ENCODE measurements at places on chromosomes 4 and X. TPM values are rescaled to one million over a fixed set of nuclear protein-coding genes. Genes with fewer than 3 reads are reported as not detected.

Gene NUP62CL
- total RNA-seq: not detected

Gene GAR1
- total RNA-seq: 23.1 TPM

Gene EDA
- total RNA-seq: 1.6 TPM

Gene FAM156A
- 7.4 TPM for total RNA-seq

Gene CXCR3
- total RNA-seq: not detected

Gene CFI
- total RNA-seq: not detected

Gene ZMAT1
- 1.6 TPM for total RNA-seq

Gene DMRTC1B
- total RNA-seq: not detected

Gene FAM156B
- total RNA-seq: 15.3 TPM
